ENCODE measurements at places on chromosomes 7 and 10.

- DNase-seq, result peak; percentile 45
Measured at GRCh38 chr7:87152897-87153641, 816 bp downstream of the DMTF1 start.

DNA sequence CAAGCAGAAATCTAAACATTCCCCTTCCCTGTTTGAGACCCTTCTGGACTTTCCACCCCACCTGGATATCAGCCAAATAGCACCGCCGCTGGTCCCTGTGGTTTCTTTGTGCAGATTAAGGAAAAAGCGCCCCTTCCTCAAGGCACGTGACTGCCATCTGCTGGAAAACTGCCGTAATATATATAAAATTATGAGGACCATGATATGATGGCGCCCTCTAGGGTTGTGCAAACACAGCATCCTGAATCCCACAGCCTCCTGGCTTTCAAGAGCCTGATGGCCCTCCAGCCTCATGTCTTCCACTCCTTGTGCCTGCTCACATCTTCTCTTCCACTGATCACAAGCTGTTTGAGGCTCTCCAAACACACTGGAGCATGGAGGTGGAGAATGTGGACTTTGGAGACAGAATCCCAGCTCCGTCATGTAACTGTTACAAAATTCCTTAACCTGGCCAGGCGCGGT is 121.3 kb downstream of the MYL10 start:
- no peak for DNase-seq

GRCh38 chr10:90222372-90222771 is 521.0 kb downstream of the KIF20B start:
- DNase-seq, result no peak

DNA sequence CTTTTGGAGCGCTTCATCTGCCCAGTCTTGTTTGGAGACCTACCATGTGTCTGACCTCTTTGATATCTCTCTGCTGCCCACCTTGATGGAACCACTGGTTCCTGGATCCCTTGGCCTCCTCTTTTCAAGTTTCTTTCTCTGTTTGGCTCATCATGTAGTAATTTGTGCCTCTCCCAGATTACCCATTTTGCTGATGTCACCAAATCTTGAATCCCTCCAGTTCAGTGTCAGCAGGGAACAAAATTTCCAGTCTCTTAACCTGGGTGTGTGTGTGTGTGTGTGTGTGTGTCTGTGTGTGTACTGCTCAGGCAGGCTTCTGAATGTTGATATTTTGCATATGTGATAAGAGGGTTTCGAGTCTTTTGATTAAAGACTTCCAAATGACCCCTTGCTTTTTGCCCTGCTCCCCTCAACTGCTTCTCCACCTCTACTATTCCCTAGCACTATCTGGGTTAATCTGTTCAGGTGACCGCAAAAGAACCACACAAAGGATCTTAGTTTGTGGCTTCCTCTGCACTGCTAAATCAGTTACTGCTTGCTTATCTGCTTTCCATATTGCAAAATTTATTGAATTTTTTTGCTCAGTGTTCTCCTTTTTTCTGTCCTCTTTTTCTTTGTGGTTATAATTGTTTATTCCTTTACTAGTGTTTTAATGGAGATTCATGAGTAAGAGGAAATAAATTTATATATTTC is 25.7 kb downstream of the MYO3A start:
- DNase-seq, result no peak

GRCh38 chr10:133253361-133253955 is 15.8 kb downstream of the VENTX start:
- DNase-seq, result no peak

- DNase-seq, result no peak
Measured at GRCh38 chr10:94219829-94220228, 142.9 kb downstream of the NOC3L start.

DNA sequence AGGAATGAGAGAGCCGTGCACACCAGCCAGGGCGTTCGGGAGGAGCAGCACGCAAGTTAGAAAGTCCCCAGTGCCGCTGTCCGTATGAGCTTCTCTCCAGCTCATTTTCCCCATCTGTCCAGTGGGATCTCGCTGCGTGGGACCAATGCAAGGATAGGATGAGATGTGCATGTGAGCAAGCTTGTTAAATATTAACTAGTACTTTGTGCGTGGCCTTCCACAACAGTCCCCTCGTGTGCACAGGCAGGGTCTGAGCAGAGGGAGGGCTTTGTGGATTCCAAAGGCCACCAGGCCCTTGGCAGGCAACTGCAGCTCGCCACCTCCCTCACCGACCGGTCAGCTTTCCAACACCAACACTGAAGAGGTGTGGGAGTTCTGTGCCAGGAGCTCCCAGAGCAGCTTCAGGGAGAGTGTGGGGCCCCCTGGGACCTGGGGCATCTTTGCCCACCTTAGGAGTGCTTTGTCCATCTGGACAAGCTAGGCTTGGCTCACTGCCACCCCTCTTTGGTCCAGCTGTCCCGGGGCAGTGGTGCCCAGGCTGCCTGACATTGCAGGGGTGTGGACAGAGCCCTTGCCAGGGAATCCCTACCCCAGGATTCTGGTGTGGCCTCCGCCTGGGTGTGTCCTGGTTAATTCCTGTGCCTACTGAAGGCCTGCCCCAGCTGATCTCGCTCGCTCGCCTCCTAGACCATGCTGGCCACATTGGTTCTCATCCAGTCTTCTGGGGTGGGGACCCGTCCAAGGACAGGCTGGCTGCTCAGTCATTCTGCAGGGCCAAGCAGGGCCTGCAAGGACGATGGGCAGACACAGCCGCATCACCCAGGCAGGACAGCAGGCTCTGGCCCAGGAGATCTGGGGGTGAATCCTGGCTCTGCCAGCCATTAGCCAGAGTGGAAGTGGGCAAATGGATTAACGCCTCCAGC is 5.3 kb downstream of the FAM20C start:
- no peak for DNase-seq

DNA sequence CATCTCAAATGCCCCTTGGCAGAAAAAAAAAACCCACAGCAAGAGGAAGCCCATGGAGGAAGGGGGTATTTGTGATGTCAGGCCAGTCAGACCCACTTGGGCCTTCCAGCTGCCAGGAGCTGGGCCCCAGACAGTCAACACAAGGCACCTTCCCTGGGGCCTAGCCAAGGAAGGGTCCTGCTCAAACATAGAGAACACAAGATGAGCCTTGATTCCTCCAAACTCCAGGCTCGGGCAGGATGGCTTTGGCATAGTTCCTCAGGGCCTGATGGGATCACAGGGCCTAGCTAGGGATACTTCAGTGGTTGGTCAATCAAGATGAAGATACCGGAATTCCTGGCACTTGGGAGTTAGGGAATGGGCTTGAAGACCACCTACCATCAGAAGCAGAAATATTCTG is 30.8 kb downstream of the DPCD start:
- no peak for DNase-seq

Measured in lower leg skin (tissue), 4 donors.